ENCODE measurements at places on chromosomes 11 and 22. TPM values are rescaled to one million over a fixed set of nuclear protein-coding genes. Genes with fewer than 3 reads are reported as not detected.

CENPM gene
- total RNA-seq, result 33.0 TPM

UBE2L3 gene
- 78.8 TPM for total RNA-seq

C22orf31 gene
- not detected for total RNA-seq

OR52I2 gene
- not detected for total RNA-seq

MB gene
- total RNA-seq, result 10.3 TPM
